ENCODE measurements at places on chromosomes 11 and 22.

GRCh38 chr11:66042996-66043906, 5.7 kb downstream of the GAL3ST3 start:
- no peak overlapping the region for H3K27ac ChIP-seq
- H3K4me3 ChIP-seq = no peak overlapping the region
- H3K27me3 ChIP-seq = peaks cover 12% of the 10 kb centered on the region
- H3K4me1 ChIP-seq = peaks cover 22% of the 10 kb centered on the region
- H3K36me3 ChIP-seq = no peaks in the 10 kb centered on the region

- H3K27ac ChIP-seq = no peak overlapping the region
- H3K4me3 ChIP-seq = no peak overlapping the region
- DNase-seq = no peak
- peaks cover 28% of the 10 kb centered on the region for H3K27me3 ChIP-seq
- peaks cover 9% of the 10 kb centered on the region for H3K4me1 ChIP-seq
These were observed 47.2 kb downstream of the MN1 start for GRCh38 chr22:27754247-27754887.

DNA sequence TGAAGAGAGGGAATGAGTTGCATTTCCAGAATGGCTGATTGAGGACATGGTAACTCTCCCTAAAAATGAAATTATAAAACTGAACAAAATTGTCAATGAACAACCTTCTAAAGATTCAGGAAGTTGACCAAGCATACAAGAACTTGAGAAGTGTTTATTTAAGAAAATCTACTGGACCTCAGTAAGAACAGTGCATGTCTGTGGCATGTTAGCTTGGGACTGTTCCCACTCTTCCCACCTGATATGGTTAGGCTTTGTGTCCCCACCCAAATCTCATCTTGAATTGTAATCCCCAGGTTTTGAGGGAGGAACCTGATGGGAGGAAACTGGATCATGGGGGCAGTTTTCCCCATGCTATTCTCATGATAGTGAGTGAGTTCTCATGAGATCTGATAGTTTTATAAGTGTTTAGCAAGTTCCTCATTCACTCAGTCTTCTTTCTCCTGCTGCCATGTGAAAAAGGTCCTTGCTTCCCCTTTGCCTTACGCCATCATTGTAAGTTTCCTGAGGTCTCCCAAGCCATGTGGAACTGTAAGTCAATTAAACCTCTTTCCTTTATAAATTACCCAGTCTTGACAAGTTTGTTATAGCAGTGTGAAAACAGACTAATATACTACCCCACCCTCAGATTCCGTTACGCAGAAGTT, 15.4 kb downstream of the MS4A13 start:
- H3K36me3 ChIP-seq = no peaks in the 10 kb centered on the region
- DNase-seq = no peak
- H3K4me3 ChIP-seq = no peak overlapping the region
- no peaks in the 10 kb centered on the region for H3K27me3 ChIP-seq

DNA sequence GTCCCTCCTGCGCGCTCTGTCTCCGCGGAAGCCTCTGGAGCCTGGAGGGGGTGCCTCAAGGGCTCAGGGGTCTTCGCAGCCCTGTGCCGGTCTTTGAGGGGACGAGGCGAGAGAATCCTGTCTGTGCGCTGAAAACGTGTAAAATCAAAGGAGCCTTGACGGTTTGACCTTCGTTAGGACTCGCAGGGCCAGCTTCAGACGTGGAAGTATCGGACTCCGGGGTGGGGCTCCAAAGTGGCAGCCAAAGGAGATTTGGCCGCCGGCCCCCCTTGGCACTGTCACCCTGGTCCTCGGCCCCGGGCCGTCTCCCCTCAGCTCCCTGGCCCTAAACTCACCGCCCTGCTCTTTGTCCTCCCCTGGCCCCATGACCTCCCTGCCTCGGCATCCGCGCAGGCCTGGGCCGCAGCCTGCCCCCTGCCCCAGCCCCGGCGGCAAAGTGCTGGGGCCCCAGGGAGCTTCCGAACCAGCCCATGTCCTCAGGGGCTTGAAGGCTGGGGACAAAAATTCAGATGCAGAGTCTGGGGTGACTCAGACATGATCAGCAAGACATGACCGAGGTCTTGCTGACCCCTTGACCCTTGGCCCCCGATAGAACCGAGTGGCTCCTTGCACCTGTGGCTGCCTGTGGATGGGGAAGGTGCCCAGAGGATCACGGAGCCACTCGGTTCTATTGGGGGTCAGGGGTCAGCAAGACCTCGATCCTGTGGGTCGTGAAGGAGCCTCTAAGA, 6.9 kb upstream of the PHRF1 start:
- no peak for DNase-seq

GRCh38 chr22:31122532-31123291, at the start of gene INPP5J:
INPP5J (plus strand) TSS chr22:31122966; CDS start chr22:31123015, 49 bp downstream.
- peaks cover 6% of the 10 kb centered on the region for H3K4me1 ChIP-seq
- no peak within 1 kb of the TSS for H3K27ac ChIP-seq
- peak within 1 kb of the TSS; percentile 69 for H3K4me3 ChIP-seq
- no peaks in the 10 kb centered on the region for H3K36me3 ChIP-seq

GRCh38 chr11:86067851-86068137, 1.1 kb downstream of the PICALM start:
- peak overlapping the region; percentile 100 for H3K27ac ChIP-seq
- H3K27me3 ChIP-seq = no peaks in the 10 kb centered on the region
- peaks cover 68% of the 10 kb centered on the region for H3K4me1 ChIP-seq
- no peak for DNase-seq
- peak overlapping the region; percentile 97 for H3K4me3 ChIP-seq

GRCh38 chr11:87097582-87097981, 59.8 kb downstream of the TMEM135 start:
- peaks cover 6% of the 10 kb centered on the region for H3K36me3 ChIP-seq
- DNase-seq = peak; percentile 3
- H3K4me1 ChIP-seq = no peaks in the 10 kb centered on the region
- no peak overlapping the region for H3K27ac ChIP-seq
- no peaks in the 10 kb centered on the region for H3K27me3 ChIP-seq
- no peak overlapping the region for H3K4me3 ChIP-seq

- no peaks in the 10 kb centered on the region for H3K4me1 ChIP-seq
- H3K27ac ChIP-seq = no peak overlapping the region
- H3K27me3 ChIP-seq = peaks cover 19% of the 10 kb centered on the region
- DNase-seq = no peak
These were observed 15.3 kb downstream of the BPIFC start for GRCh38 chr22:32448980-32449379.

- DNase-seq = no peak
- H3K27ac ChIP-seq = no peak overlapping the region
- H3K36me3 ChIP-seq = no peaks in the 10 kb centered on the region
- no peak overlapping the region for H3K4me3 ChIP-seq
These were observed 44.5 kb downstream of the SLCO2B1 start for GRCh38 chr11:75195167-75195962.

GRCh38 chr11:69674267-69674885, 777 bp downstream of the LTO1 start:
- H3K27me3 ChIP-seq = no peaks in the 10 kb centered on the region
- peaks cover 46% of the 10 kb centered on the region for H3K4me1 ChIP-seq
- peak overlapping the region; percentile 99 for H3K27ac ChIP-seq
- DNase-seq = peak; percentile 78

DNA sequence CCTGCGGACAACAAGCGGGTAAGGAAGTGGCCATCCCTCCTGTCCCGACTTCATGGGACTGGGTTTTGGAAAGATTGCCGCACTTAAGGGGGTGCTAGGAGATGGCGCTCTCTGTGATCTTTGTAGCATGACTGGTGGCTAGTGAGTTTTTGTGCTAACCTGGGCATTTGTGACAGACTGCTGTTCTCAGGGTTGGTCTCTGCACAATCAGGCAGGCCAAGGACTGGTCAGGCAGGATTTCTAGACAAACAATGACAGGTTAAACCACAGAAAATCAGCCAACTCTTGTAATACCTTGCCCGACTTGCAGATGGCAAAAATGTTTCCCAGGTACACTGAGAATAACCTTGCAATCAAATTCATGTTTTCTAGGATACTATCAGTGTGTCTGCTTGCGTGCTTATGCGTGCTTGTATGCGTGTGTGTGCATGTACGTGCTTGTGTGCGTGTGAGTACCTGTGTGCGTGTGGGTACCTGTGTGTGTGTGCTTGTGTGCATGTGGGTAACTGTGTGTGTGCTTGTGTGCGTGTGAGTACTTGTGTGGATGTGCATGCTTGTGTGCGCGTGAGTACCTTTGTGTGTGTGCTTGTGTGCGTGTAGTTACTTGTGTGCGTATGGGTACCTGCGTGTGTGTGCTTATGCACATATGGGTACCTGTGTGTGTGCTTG, 25.6 kb upstream of the SORL1-AS1 start:
- peaks cover 31% of the 10 kb centered on the region for H3K27me3 ChIP-seq
- no peak for DNase-seq
- no peak overlapping the region for H3K4me3 ChIP-seq
- H3K27ac ChIP-seq = no peak overlapping the region
- H3K4me1 ChIP-seq = peaks cover 2% of the 10 kb centered on the region
- no peaks in the 10 kb centered on the region for H3K36me3 ChIP-seq

GRCh38 chr22:45650721-45651120, 20.9 kb upstream of the ATXN10 start:
- no peak for DNase-seq
- no peak overlapping the region for H3K4me3 ChIP-seq
- no peak overlapping the region for H3K27ac ChIP-seq
- peaks cover 5% of the 10 kb centered on the region for H3K36me3 ChIP-seq
- peaks cover 14% of the 10 kb centered on the region for H3K27me3 ChIP-seq
- H3K4me1 ChIP-seq = peaks cover 22% of the 10 kb centered on the region

DNA sequence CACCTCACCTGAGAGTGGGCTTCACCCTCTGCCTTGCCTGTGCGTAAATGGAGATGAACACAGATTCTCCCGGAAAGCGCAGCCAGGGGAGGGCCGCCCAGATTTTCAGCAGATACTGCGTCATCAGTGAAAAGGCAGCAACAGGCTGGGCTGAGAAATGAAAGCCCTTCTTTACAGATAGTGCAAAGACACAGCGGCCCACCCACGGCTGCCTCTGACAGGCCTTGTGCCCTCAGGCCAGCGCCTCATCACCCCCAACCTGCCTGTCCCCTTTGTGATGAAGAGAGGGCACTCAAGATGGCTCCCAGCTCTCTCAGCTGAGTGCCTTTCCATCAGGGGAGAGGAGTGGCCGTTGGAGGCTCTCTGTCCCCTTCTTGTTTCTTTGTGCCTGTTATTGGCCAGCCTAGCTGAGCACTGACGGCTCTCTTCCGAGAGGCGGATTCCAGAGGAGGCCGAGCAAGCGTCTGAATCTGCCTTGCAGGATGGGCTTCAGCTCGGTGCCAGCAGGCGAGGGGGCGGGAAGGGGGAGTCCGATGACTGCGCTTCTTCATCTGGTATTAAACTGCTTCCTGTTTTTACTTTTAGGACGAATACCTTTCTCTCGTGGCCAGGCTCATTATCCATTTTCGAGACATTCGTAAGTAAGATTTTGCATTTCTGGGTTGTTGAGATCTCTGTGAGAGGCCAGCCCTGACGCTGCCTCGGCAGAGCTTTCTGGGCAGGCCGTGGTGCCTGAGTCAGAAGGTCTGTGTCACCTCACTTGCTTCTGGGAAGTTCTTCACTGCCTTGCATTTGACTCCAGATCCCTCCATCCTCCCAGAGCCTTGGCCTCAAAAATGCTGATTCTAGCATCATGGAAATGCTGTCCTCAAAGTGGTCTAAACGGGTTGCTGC, 43.7 kb downstream of the MED15 start:
- DNase-seq = peak; percentile 78
- H3K36me3 ChIP-seq = peaks cover 35% of the 10 kb centered on the region
- H3K4me3 ChIP-seq = peak overlapping the region; percentile 74
- peaks cover 1% of the 10 kb centered on the region for H3K27me3 ChIP-seq
- H3K27ac ChIP-seq = peak overlapping the region; percentile 95

- peaks cover 38% of the 10 kb centered on the region for H3K4me1 ChIP-seq
- no peaks in the 10 kb centered on the region for H3K27me3 ChIP-seq
- H3K36me3 ChIP-seq = peaks cover 14% of the 10 kb centered on the region
- peak overlapping the region; percentile 69 for H3K4me3 ChIP-seq
These were observed 26.7 kb downstream of the SERGEF start for GRCh38 chr11:17986007-17986710.

GRCh38 chr22:45398214-45398613, 15.2 kb downstream of the SMC1B start:
- no peak overlapping the region for H3K4me3 ChIP-seq
- H3K27me3 ChIP-seq = peaks cover 13% of the 10 kb centered on the region
- no peak for DNase-seq
- no peaks in the 10 kb centered on the region for H3K36me3 ChIP-seq
- no peaks in the 10 kb centered on the region for H3K4me1 ChIP-seq
- no peak overlapping the region for H3K27ac ChIP-seq

DNA sequence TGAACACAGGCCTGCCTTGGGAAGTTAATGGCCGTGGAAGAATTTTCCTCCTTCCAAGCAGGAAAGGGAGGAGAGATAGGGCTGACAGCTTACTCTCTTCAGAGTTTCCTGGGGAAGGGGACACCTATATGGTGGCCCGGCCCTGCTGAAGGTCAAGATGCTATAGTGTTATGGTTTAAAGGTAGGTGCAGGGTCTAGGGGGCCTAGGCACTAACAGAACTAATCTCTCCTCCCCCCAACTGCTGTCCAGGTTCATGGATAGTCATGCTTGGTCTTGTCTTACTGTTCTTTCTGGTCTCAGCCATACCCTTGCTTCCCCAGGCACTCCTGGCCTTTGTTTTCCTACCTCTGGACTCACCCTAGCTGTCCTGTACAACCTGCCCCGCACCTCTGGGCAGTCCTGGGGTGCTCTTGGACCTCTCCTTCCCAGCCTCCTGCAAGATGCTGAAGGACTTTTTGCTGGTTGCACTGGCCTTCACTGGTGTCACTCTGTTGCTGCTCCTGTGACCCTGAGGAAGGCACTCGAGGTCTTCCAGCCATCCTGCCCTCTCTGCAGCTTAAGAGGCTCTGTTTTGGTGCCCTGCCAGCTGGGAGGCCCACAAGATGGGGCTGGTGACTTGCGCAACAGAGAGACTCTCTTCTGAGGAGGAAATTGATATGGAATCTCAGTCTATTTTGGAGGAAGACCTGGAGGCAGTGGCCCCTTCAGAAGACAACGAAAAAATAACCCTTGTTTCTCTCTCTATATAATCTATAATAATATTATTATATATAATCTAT, 17.9 kb downstream of the SEC14L3 start:
- no peak overlapping the region for H3K27ac ChIP-seq
- no peak overlapping the region for H3K4me3 ChIP-seq
- DNase-seq = no peak
- H3K27me3 ChIP-seq = peaks cover 22% of the 10 kb centered on the region
- no peaks in the 10 kb centered on the region for H3K4me1 ChIP-seq
- no peaks in the 10 kb centered on the region for H3K36me3 ChIP-seq

DNA sequence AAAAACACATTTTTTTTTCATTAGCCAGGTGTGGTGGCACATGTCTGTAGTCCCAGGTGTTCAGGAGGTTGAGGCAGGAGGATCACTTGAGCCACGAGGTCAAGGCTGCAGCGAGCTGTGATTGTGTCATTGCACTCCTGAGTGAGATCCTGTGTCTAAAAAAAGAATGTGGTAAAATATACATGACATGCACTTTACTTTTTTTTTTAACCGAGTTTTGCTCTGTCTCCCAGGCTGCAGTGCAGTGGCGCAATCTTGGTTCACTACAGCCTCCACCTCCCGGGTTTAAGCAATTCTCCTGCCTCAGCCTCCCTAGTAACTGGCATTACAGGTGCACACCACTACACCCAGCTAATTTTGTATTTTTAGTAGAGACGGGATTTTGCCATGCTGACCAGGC, 22.5 kb upstream of the CLDN5 start:
- no peak for DNase-seq
- H3K27me3 ChIP-seq = peaks cover 48% of the 10 kb centered on the region
- no peak overlapping the region for H3K27ac ChIP-seq
- H3K36me3 ChIP-seq = no peaks in the 10 kb centered on the region
- H3K4me1 ChIP-seq = no peaks in the 10 kb centered on the region
- no peak overlapping the region for H3K4me3 ChIP-seq

All from HFFc6 (cell line).